ENCODE measurements at places on chromosomes 7 and 10. TPM values are rescaled to one million over a fixed set of nuclear protein-coding genes. Genes with fewer than 3 reads are reported as not detected.

Gene MUC12
- not detected for total RNA-seq

Gene SFXN2
- total RNA-seq: 39.6 TPM

Gene FBXW4
- total RNA-seq: 45.5 TPM

Gene ASZ1
- total RNA-seq: not detected

Gene TMEM273
- 86.0 TPM for total RNA-seq

Gene CALY
- not detected for total RNA-seq

Gene CYP26A1
- not detected for total RNA-seq

Gene AKR1C8
- total RNA-seq: 0.38 TPM

Gene SPDYE8
- not detected for total RNA-seq

Gene ZNF277
- total RNA-seq: 15.0 TPM

Gene SAMD9L
- 30.7 TPM for total RNA-seq

- DNase-seq: no peak
Measured at GRCh38 chr7:80230327-80230726, 95.7 kb downstream of the GNAI1 start.

- no peak for DNase-seq
Measured at GRCh38 chr10:79021948-79022499, 46.7 kb upstream of the ZMIZ1 start.

DNA sequence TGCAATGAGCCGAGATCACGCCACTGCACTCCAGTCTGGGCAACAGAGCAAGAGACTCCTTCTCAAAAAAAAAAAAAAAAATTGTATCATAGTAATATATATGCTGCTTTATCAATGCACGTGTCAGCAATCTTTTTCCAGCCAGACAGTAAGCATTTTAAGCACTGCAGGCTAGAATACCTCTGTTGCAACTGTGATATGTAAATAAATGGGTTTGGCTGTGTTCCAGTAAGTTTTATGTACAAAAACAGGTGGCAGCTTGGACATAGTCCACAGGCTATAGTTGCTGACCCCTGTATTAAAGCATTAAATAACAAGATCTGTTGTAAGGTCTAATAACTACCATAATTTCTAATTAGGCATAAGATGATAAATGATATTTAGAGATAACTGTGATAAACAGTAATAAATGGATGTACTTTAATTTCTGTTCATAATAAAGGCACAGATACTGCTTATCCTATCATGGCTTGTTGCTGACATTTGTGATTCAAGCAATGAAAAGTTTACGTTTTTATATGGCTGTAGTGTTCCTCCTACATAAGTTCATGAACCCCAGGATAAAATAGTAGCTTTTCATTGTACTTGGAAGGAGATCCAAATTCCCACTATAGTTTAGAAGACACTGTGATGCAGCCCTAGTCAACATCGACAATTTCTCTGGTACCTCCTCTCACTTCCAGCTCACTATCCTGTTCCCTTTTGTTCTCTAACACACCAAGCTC, 161.4 kb downstream of the ELMO1 start:
- no peak for DNase-seq

- DNase-seq: no peak
Measured at GRCh38 chr10:77012812-77013500, 624.7 kb downstream of the KCNMA1 start.

DNA sequence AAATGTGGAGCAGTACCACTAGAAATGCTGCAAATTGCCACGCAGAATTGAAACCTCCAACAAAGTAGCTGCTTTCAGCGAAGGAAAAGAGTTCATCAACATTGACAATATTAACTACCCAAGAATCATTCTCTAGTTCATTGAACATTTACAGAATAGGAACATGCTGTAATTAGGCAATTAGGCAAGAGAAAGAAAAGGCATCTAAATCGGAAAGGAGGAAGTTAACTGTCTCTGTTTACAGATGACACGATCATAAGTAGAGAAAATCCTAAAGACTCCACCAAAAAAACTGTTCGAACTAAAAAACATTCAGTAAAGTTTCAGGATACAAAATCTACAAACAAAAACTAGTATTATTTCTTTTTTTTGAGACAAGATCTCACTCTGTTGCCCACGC, 8.9 kb upstream of the PKD1L1 start:
- DNase-seq: no peak

GRCh38 chr10:49080071-49080470, 35.3 kb downstream of the VSTM4 start:
- DNase-seq: no peak

GRCh38 chr7:108417144-108417543, 39.1 kb downstream of the NRCAM start:
- DNase-seq: no peak

GRCh38 chr7:66140924-66141323, 26.3 kb downstream of the CRCP start:
- DNase-seq: no peak

GRCh38 chr10:130751851-130752250, 559.7 kb downstream of the TCERG1L start:
- DNase-seq: no peak

DNA sequence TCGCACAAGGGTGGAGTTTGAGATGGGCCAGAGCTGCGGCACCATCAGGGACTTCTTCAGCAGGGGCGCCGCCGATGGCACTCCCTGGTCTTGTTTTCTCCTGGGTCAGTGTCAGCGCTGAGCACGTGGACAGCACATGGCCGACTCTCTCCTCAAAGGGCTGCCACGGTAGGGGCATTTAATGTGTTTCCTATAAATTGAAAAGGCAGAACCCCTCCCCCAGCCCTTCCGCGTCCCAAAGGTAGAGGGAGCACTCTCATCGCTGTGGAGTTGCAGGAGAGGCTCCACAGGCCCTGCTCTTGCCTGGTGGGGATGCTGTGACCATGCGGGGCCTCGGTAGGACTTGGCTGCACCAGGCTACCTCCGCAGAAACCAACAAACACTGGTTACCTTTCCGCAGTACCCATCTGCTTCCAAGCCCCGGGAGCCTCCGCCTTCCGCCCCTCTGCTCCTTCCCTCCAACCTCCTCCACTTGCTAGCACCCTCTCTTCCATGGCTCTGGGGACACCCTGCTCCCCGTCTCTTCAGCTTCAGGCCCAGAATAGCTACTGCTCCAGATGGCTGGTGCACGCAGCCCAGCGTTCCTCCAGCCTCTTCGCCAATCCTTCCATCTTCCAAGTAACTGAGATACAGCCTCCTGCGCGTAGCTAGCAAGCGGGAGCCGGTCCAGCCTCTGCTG, 166.3 kb upstream of the ADCY1 start:
- DNase-seq: no peak

- no peak for DNase-seq
Measured at GRCh38 chr10:102310361-102311024, 65.2 kb downstream of the GBF1 start.

DNA sequence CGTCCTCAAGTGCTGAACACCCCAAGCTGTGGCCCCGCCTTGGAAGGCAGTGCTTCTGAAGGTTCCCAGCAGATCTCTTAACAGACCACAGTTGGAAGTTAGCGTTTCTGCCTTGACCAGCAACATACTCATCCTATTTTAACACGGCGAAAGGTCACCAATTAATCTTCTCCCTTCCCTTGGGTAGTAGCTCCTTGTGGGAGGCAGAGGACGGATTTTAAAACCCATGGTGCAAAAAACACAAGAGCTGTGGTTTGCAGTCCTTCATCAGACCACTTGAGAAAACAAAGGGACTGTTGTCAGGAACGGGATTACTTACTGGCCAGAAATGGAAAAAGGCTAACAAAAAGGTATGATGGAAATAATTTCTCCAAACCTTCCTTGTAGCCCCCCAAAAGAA, 87.3 kb downstream of the BEND7 start:
- no peak for DNase-seq

DNA sequence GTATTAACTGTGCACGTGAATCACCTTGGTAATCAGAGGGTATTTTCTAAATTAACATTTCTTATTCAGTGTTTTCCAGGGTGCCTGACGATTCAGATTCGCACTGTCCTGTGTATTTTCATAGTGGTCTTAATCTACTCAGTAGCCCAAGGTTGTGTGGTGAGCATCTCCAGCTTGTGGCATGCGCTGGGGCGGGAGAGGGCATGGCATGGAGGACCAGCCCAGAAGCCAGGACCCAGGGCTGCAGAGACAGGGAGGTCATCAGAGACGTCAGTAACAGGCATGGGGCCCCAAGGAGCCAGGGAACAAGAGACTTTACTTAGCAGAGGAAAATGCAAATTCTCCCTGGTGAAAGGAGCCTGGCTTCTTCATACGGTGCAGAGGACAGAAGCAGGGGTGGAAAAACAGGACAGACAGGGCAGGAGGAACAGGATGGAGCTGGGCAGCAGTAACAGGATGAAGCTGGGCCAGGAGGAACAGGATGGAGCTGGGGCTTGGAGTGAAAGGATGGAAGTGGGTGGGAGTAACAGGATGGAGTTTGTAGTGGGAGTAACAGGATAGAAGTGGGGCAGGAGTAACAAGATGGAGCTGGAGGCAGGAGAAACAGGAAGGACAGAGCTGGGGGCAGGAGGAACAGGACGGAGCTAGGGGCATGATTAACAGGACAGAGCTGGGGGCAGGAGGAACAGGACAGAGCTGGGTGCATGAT, 110.9 kb downstream of the ADCY1 start:
- no peak for DNase-seq

DNA sequence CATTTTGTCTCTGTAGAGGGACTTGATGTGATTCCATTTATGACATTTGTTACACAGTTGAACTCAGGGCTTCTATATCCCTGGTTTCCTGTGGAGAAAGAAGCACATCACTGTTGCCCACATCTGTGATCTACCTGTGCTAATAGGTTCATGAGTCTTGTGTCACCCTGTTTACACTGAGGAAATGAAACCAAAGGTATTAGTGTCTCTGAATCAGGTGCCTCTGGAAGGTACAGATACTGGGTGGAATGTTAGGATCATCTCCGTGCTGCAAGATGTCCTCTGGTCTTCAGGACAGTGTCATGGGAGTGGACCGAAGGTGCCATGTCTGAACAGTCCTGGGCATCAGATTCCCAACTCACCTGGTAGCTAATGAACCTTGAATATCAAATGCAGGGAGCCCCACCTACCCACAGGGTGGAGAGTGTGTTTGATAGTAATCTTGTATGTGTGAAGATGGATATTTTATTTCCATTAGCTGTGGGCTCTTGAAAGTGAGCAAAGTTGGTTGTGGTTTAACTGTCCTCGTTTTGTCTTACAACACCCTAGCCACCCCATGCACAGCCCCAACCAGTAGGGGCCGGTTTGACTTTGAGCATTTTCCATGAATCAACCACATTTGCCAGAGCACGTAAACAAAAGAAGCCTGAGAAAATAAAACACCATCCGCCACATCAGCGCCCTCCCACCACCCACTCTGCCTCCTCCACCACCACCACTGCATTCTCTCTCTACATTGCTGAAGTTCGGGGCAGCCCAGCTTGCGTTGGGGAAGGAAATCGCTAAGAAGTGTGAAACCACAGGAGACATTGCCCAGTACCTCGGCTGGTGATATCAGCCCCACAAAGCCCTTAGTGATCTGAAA, 40.7 kb downstream of the TARP start:
- peak; percentile 94 for DNase-seq

DNA sequence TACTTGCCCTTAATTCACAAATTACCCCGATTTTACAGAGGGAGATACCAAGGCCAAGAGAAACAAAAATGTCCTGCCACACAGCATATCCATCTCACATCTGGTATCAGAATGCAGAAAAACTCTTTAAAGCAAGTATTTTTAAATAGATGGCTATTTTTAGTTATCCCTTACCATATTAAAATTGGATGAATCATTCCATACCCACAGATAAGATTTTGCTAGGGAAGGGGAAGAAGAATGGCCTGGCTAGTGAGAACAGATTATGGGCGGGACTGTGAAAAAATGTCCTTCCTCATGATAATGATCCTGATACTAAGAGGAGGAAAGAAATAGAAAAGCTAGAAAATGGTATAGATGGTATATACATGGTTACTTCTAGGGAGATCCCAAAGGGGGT, 80.6 kb upstream of the GATAD1 start:
- DNase-seq: no peak
